Epithelial cell of prostate (primary cell): ENCODE measurements at places on chromosomes 12 and 14.

DNA sequence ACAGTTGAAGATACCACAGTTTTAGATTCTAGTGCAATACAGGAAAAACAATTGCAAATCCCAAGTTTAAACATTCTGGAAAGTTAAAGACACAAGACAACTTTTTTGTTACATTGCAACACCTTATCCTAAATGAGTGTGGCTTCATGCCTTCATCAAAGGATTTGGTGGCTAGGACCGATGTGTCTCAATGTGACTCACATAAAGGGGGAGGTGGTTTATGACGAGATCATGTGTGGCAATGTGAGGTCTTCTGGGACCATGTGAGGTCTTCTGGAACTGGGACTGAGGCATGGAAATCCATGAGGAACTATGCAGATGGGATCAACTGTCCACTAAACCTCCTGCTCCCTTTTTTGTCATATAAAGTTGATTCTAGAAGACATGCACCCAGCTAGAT is 166.2 kb downstream of the PAX9 start:
- DNase-seq: no peak

- DNase-seq: no peak
Observed at GRCh38 chr12:74817499-74817898, 279.9 kb downstream of the ATXN7L3B start.

GRCh38 chr14:105588236-105588860 is 62.0 kb downstream of the TMEM121 start:
- DNase-seq: no peak

GRCh38 chr12:25123126-25123525 is 71.8 kb downstream of the DNAI7 start:
- no peak for DNase-seq

DNA sequence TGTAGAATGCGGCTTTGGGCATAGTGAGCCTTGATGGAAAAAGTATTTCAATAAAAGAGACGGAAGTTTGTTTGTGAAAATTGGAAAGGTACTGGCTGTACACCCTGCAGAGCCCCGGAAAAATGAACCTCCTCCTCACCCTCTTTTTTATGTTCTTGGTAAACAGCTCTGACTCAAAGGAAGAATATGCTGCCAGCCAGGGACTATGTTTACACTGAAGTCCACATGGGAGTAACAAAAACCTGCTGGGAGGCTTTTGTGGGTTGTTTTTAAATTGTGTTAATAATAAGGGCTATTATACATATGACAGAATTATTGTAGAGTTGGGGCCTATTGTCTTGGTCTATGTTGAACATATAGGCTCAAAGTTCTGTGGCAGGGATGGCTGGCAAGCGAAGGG is 70.7 kb downstream of the TTC8 start:
- DNase-seq: peak; percentile 68
